CD4-positive, alpha-beta T cell (primary cell): ENCODE measurements at places on chromosomes 4 and X. TPM values are rescaled to one million over a fixed set of nuclear protein-coding genes. Genes with fewer than 3 reads are reported as not detected.

The TRIM61 gene
- total RNA-seq, result 0.47 TPM

The RRH gene
- total RNA-seq, result not detected

The SATL1 gene
- not detected for total RNA-seq

The MAOB gene
- total RNA-seq, result not detected

The RPS6KA6 gene
- total RNA-seq, result not detected

The P2RY10 gene
- total RNA-seq, result 85.3 TPM

The IL1RAPL1 gene
- not detected for total RNA-seq

The BEND2 gene
- not detected for total RNA-seq

The GPR82 gene
- total RNA-seq, result not detected

The IL21 gene
- 0.08 TPM for total RNA-seq

The SPACA5 gene
- total RNA-seq, result not detected

The C4orf50 gene
- 0.16 TPM for total RNA-seq

The ABCG2 gene
- total RNA-seq, result not detected

DNA sequence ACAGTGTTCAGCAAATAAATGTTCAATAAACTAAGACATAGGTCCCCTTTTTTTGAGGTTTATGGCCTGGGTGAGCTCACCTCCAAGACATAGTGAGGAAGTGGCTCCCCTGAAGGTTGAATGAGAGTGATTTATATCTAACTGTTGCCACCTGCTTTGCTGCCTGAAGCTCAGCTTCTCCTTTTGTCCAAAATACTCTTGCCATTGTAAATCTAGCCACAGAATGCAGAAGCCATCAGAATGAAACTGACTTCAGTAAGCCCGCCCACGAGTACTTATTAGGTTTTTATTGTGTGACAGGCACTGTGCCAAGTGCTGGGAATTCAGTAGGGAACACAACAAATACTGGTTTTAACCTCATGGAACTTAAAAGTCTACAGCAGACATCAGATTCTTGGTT, 18.0 kb downstream of the SPINK2 start:
- DNase-seq, result no peak
- H3K27ac ChIP-seq, result no peak overlapping the region
- H3K4me3 ChIP-seq, result no peak overlapping the region
- H3K36me3 ChIP-seq, result no peaks in the 10 kb centered on the region

- no peaks in the 10 kb centered on the region for H3K36me3 ChIP-seq
- H3K27me3 ChIP-seq, result no peaks in the 10 kb centered on the region
- no peak overlapping the region for H3K4me3 ChIP-seq
- DNase-seq, result no peak
- no peaks in the 10 kb centered on the region for H3K4me1 ChIP-seq
Observed at GRCh38 chr4:87227751-87228151, 7.3 kb upstream of the KLHL8 start.

DNA sequence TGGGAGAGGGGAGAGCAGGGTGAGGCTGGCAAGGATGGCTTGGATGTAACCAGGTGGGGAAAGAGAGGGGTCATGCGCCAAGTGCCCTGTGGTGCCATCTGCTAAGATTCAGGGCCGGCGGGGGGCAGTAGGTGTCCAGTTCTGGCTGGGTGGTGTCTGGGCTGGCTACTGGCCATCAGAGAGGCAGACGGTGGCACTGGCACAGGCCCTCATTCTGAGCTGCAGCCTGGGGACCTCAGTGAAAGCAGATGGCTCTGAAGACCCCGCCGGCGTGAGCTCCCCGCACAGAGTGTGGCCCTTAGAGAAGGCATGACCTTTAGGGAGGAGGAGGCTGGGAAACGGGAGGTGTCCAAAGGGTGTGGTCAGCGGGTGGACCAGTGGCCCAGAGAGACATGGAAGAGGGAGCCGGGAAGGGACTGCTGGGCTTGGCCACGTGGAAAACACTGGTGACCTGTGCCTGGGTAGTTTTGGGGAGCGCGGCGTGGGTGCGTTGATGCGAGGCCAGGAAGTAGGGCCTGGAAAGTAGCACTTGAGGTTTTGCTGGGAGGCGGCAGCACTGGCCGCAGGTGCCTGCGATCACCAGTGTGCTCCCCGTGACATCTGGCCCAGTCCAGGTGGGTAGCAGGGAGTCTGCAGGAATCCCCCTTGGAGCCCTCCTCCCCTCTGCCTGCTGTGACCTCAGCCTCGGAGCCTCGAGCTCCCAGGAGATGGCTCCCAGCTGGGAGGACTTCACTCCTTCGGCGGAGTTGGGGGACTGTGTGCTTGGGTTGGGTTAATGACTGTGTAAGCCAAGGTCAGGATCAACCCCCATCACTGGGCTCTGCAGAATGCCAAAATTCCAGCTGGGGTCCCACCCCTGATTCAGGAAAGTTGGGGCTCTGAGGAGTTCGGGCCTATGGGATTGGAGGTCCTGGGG, 9.3 kb upstream of the SH3TC1 start:
- H3K4me3 ChIP-seq, result no peak overlapping the region
- H3K36me3 ChIP-seq, result no peaks in the 10 kb centered on the region

- no peaks in the 10 kb centered on the region for H3K27me3 ChIP-seq
- no peaks in the 10 kb centered on the region for H3K36me3 ChIP-seq
- H3K4me3 ChIP-seq, result no peak overlapping the region
- no peaks in the 10 kb centered on the region for H3K4me1 ChIP-seq
Observed at GRCh38 chr4:81736324-81736723, 264.6 kb upstream of the RASGEF1B start.

GRCh38 chr4:159899596-159899995, 796.7 kb downstream of the RAPGEF2 start:
- no peak overlapping the region for H3K27ac ChIP-seq
- no peaks in the 10 kb centered on the region for H3K4me1 ChIP-seq
- DNase-seq, result no peak
- no peak overlapping the region for H3K4me3 ChIP-seq

GRCh38 chr4:182688081-182688480, 229.1 kb downstream of the DCTD start:
- no peak overlapping the region for H3K4me3 ChIP-seq
- H3K4me1 ChIP-seq, result no peaks in the 10 kb centered on the region
- DNase-seq, result no peak
- H3K27me3 ChIP-seq, result no peaks in the 10 kb centered on the region
- H3K36me3 ChIP-seq, result no peaks in the 10 kb centered on the region

GRCh38 chr4:120761070-120761469, 161.5 kb downstream of the PRDM5 start:
- H3K36me3 ChIP-seq, result no peaks in the 10 kb centered on the region
- H3K4me1 ChIP-seq, result no peaks in the 10 kb centered on the region
- H3K27ac ChIP-seq, result no peak overlapping the region
- no peaks in the 10 kb centered on the region for H3K27me3 ChIP-seq
- H3K4me3 ChIP-seq, result no peak overlapping the region
- no peak for DNase-seq

DNA sequence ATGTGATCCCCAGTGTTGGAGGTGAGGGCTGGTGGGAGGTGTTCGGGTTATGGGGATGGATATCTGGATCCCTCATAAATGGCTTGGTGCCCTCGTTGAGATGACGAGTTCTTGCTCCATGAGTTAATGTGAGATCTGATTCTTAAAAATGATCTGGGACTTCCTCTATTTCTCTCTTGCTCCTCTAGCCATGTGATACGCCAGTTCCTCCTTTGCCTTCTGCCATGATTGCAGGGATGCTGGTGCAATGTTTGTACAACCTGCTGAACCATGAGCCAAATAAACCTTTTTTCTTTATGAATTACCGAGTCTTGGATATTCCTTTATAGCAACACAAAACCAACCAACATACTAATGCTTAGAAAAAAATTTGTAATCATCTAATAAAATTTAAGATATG, 56.6 kb downstream of the STAP1 start:
- no peak overlapping the region for H3K27ac ChIP-seq
- no peak overlapping the region for H3K4me3 ChIP-seq
- H3K36me3 ChIP-seq, result peaks cover 12% of the 10 kb centered on the region
- no peaks in the 10 kb centered on the region for H3K4me1 ChIP-seq
- H3K27me3 ChIP-seq, result no peaks in the 10 kb centered on the region

DNA sequence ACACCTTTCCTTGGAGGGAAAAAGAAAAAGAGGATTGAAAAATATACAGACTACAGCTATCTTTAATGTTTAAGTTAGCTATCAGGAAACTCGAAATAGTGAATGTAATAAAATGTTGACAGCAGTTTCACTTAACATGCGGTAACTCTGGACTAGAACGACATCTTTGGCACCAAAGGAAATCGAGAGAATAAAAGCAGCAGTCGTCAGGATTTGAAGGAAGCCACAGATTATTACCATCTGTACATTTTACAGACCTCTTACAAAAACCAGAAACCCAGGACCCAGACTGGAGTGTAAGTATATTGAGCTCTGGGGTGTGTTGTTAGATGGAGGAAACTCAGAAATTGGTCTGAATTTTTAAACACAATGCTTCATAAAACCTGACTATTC, 51.6 kb upstream of the STOX2 start:
- peaks cover 7% of the 10 kb centered on the region for H3K27me3 ChIP-seq
- no peaks in the 10 kb centered on the region for H3K4me1 ChIP-seq
- H3K27ac ChIP-seq, result no peak overlapping the region
- no peak for DNase-seq
- H3K36me3 ChIP-seq, result no peaks in the 10 kb centered on the region

GRCh38 chr4:2807571-2807970, 14.7 kb downstream of the SH3BP2 start:
- H3K4me1 ChIP-seq, result peaks cover 60% of the 10 kb centered on the region
- H3K4me3 ChIP-seq, result no peak overlapping the region
- no peaks in the 10 kb centered on the region for H3K27me3 ChIP-seq
- DNase-seq, result no peak
- H3K27ac ChIP-seq, result no peak overlapping the region
- H3K36me3 ChIP-seq, result no peaks in the 10 kb centered on the region

- no peaks in the 10 kb centered on the region for H3K4me1 ChIP-seq
- H3K4me3 ChIP-seq, result no peak overlapping the region
- no peak for DNase-seq
- no peaks in the 10 kb centered on the region for H3K27me3 ChIP-seq
- H3K27ac ChIP-seq, result no peak overlapping the region
- no peaks in the 10 kb centered on the region for H3K36me3 ChIP-seq
Observed at GRCh38 chr4:73583666-73584065, 36.6 kb downstream of the RASSF6 start.

DNA sequence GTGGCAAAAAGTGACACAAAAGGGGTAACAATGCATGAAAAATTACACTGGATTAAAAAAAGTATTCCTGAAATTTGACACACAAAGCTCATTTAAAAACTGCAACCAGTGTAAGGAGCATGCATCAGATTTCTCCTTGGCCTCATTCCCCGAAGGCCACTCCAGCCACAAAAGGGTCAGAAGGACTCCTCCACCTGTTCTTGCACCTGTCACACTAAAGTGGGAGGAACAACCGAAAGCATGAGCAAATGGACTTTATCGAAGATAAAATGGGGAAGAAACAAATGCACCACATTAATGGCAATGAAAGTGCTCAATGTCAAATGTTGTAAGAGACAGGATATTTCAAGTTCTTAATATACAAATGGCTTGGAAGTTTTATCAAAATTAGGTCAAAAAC, 88.2 kb downstream of the ADGRA3 start:
- no peak overlapping the region for H3K4me3 ChIP-seq
- H3K4me1 ChIP-seq, result no peaks in the 10 kb centered on the region
- no peak overlapping the region for H3K27ac ChIP-seq
- no peak for DNase-seq
- H3K27me3 ChIP-seq, result no peaks in the 10 kb centered on the region
- no peaks in the 10 kb centered on the region for H3K36me3 ChIP-seq

DNA sequence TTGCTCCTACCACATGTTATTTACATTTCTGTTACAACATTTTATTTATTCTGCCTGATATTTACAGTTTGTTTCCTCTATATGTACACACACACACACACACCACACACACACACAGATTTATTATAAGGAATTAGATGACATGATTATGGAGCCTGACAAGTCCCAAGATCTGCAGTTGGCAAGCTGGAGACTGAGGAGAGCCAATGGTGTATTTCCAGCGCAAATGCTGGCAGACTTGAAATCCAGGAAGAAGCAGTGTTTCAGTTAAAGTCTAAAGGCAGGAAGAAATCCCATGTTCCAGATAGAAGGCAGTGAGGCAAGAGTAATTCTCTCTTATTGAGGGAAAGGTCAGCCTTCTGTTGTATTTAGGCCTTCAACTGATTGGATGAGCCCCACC, 1.8 kb upstream of the KLHL4 start:
- no peak for DNase-seq
- no peaks in the 10 kb centered on the region for H3K4me1 ChIP-seq
- no peak overlapping the region for H3K27ac ChIP-seq
- H3K36me3 ChIP-seq, result no peaks in the 10 kb centered on the region
- no peaks in the 10 kb centered on the region for H3K27me3 ChIP-seq

DNA sequence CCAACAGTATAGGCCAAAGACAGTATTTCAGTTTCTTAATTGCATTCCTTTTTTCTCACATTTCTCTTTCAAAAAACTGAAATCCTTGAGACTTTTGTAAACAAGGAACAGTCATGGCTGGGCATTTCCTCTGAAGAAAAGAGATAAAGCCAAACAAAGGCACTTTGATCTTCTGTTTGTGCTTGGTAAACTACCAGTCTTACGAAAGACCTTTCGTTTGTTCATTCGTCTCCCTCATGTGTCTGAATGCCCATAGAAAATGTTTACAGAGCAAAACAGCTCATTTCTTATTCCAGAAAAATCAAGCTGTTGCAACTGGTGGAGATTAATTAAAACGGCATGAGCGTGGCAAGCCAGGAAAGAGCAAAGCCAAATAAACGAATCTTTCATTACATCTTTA, 178.0 kb downstream of the GASK1B start:
- no peak overlapping the region for H3K4me3 ChIP-seq
- H3K27me3 ChIP-seq, result no peaks in the 10 kb centered on the region
- no peaks in the 10 kb centered on the region for H3K4me1 ChIP-seq
- DNase-seq, result no peak
- H3K36me3 ChIP-seq, result no peaks in the 10 kb centered on the region

DNA sequence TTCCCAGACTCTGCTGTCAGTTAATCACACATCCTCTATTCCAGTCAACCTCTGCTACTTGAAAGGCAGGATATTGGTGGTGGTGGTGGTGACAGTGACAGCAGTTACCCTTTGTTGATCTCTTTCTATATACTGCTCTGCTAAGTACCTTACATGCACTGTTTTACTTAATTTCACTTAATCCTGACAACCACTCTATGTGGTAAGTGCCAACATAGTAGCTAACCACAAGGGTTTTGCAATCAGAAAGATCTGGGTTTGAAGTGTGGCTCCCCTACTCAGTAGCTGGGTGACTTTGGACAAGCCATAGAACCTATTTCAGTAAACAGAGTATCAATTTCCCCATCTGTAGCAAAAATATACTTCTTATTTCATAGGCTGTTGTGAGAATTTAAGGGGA, 24.2 kb upstream of the F9 start:
- H3K27me3 ChIP-seq, result no peaks in the 10 kb centered on the region
- DNase-seq, result no peak
- no peaks in the 10 kb centered on the region for H3K4me1 ChIP-seq
- no peak overlapping the region for H3K4me3 ChIP-seq

- H3K27ac ChIP-seq, result no peak overlapping the region
- no peaks in the 10 kb centered on the region for H3K36me3 ChIP-seq
- H3K4me1 ChIP-seq, result no peaks in the 10 kb centered on the region
- H3K4me3 ChIP-seq, result no peak overlapping the region
- H3K27me3 ChIP-seq, result no peaks in the 10 kb centered on the region
- DNase-seq, result no peak
Observed at GRCh38 chr4:153039542-153040185, 103.5 kb downstream of the FHDC1 start.

- no peaks in the 10 kb centered on the region for H3K4me1 ChIP-seq
- no peaks in the 10 kb centered on the region for H3K36me3 ChIP-seq
- H3K4me3 ChIP-seq, result no peak overlapping the region
- H3K27ac ChIP-seq, result no peak overlapping the region
Observed at GRCh38 chr4:101136373-101137370, 210.7 kb downstream of the PPP3CA start.
